Stimulated activated CD8-positive, alpha-beta memory T cell treated with anti-CD3 and anti-CD28 coated beads, Interleukin-15, amount 100 ng/mL, for 48 hours (primary cell): ENCODE measurements at places on chromosomes 6 and 20.

GRCh38 chr6:78476561-78476960 is 390.8 kb upstream of the IRAK1BP1 start:
- DNase-seq, result no peak

- no peak for DNase-seq
Measured at GRCh38 chr6:136446579-136447187, 103.5 kb downstream of the MAP7 start.

DNA sequence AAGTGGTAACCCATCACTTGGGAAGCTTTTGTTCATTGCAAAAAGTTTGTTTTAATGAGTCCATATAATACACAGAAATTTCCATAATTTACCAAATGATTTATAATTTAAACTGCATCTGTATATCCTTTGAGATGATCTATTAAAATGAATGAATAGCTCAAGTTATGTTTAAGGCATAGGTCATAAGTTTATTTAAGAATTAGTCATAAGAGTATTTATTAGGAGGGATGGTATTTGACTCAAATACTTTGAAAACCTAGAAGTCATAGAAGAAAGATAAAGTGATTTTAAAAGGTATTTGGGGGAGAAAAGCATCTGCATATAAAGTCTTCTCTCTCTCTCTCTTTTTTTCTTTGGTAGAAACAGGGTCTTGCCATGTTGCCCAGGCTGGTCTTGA is 388.5 kb downstream of the CDKAL1 start:
- no peak for DNase-seq

- DNase-seq, result no peak
Measured at GRCh38 chr6:51289041-51289440, 470.4 kb downstream of the TFAP2B start.

DNA sequence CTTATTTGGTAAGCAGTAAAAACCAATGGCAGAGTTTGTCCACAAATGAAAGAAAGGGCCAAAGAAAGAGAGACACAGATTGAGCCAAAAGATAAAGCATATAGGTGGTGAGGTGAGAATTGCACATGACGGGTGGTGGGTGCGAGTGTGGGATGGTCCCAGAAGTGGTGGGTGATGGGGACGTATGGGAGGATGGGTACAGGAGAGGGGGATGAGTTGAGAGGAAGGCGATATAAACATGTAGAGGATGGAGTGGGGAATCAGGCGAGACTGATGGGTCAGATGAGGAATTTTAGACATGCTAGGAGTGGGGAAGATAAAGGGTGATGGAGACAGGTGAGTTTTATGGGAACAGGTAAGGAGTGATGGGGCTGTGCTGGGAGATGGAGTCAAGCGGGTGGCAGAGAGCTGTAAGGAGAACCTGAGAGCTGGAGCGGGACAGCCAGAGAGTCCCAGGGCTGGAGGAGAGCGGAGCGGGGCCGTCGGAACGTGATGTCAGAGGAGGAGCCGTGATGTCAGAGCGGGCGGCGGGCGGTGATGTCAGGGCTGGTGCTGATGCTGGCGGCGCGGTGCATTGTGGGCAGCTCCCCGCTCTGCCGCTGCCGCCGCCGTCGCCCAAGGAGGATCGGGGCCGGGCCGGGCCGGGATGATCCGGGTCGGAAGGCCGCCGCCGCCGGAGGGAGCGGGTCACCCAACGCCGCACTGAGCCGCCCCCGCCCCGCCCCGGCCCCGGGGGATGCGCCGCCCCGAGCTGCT is at the start of gene TTBK1:
TTBK1 (plus strand) TSS at position 574 of the 756 bp plus-strand sequence. CDS start 3,180 bp downstream, outside the sequence.
- DNase-seq, result no peak

DNA sequence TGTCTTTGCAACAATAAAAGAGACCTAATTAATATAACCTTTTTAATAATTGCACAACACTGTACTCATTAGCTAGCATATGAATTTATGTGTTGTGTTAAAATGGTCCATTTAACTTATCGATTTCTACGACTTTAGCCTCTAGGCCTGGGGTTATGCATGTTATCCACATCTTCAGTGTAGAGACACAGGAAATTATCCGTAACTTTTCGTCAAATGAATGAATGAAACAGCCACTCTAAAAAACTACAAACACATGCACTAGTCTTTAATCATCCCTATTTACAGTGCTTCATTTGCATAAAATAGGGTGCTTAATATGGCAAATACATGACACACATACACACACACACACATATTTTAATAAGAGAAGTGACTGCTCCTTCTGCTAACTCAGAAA is 22.3 kb upstream of the LMBRD1 start:
- no peak for DNase-seq

GRCh38 chr20:25000268-25000801 is 7.8 kb upstream of the APMAP start:
- no peak for DNase-seq

- DNase-seq, result no peak
Measured at GRCh38 chr20:36770680-36771079, 2.9 kb downstream of the DSN1 start.
